ENCODE measurements at places on chromosomes 6 and 20.

- no peak for DNase-seq
Measured at GRCh38 chr6:7535498-7535897, 6.0 kb upstream of the DSP start.

GRCh38 chr20:63696628-63697356 is at the start of gene TNFRSF6B:
TNFRSF6B (plus strand) TSS chr20:63696652; CDS start chr20:63696768, 116 bp downstream.
- no peak for DNase-seq

- no peak for DNase-seq
Measured at GRCh38 chr6:14023855-14024254, 93.7 kb upstream of the CD83 start.

- DNase-seq: no peak
Measured at GRCh38 chr20:44501448-44501847, 20.4 kb downstream of the SERINC3 start.

- peak; percentile 37 for DNase-seq
Measured at GRCh38 chr6:82248273-82248735, 760 bp upstream of the IBTK start.

- no peak for DNase-seq
Measured at GRCh38 chr6:23600118-23600517, 525.9 kb upstream of the NRSN1 start.

DNA sequence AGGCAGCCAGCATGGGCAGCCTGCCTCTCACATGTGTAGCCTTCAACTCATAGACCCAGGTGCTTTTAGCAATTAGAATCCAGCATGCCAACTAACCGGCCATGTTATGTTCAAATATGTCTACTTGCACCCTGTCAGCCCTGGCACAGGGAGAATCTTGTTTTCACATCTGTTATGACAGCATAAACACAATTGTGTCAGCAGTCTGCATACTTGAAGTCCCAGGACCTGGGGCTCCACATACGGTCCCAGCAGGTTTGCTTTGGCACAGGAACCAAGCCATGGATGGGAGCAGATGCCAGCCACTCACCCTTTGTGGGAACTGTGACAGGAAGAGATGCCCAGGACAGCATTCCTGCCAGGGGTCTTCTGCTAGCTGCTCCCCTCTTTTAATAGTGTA is 67.2 kb upstream of the SYNDIG1 start:
- DNase-seq: no peak

DNA sequence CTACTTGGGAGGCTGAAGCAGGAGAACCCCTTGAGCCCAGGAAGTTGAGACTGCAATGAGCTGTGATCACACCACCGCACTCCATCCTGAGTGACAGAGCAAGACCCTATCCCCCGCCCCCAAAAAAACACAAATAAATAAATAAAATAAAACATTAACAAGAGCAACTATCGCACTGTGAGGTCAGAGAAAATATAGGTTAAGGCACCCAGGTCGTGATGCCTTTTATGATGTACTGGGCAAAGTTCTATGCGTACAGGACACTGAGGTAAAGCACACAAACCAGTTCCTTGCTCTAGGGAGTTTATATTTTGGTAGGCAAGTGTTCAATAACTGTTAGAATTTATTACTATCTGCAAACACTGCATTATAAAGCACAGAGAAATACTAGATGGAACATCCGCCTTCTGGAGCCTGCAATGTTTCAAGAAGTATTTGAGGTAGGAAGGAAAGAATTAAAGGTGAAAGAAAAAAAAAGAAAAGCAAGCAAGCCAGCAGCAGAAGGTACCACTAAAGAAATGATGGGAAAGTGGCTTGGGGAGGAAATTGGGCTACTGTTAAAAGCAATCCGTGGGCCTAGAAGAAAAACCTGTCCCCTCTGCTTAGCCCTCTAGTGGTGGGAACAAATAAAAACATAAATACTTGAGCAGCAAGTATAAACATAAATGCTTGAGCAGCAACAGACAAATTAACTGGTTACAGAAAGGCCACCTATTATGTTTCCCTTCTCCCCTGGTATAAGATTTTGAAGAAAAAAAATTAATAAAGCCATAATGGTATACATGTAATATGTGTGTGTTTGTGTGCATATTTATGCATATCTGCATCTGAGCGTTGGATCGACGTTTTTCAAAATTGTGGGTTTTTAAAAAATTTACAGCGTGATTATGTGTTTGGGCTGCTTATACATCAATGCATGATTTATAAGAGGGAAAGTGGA is 128.0 kb downstream of the PHACTR1 start:
- DNase-seq: peak; percentile 3

- DNase-seq: no peak
Measured at GRCh38 chr6:100823041-100823440, 58.1 kb downstream of the ASCC3 start.

- DNase-seq: no peak
Measured at GRCh38 chr20:15847196-15847784, 726.0 kb downstream of the KIF16B start.

DNA sequence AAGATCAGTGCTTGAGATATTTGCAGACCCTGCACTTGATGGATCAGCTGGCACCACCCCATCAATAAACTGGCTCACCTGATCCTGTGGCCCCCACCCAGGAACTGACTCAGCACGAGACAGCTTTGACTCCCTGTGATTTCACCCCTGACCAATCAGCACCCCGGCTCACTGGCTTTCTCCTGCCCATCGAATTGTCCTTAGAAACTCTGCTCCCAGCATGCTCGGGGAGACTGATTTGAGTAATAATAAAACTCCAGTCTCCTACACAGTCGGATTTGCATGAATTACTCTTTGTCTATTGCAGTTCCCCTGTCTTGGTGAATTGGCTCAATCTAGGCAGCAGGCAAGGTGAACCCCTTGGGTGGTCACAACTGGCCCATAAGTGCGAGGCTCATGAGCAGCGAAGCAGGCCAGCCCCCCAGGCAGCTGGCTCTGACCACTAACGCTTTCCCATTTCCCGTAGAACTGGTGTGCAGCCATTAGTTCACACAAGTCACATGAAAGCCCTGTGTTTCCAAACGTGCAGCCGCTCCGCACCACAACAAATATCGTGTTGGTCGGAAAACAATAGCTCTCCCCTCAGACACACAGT is 79.6 kb downstream of the RSPH3 start:
- DNase-seq: no peak

DNA sequence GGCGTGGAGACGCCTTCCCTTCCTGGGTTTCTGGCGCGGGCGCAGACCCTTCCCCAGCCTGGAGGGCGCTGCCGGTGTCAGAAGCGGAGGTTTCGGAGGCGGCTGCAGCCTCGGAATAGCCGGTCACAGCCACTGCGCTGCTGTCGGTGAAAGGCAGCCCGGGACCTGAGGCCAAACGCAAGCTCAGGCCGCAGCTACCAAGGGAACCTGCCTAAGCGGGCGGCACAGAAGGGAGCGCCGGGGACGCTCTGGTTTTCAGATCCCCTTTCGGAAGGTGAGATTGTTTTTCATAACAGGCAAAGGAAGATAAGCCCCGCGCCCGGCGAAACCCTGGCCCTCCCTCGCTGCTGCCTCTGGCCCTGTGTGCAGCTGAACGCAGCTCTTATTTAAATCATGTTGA is 116.5 kb downstream of the FAM120B start:
- no peak for DNase-seq

- no peak for DNase-seq
Measured at GRCh38 chr6:165042912-165043311, 266.5 kb downstream of the C6orf118 start.

GRCh38 chr20:57548177-57549058 is 12.5 kb upstream of the PCK1 start:
- no peak for DNase-seq

DNA sequence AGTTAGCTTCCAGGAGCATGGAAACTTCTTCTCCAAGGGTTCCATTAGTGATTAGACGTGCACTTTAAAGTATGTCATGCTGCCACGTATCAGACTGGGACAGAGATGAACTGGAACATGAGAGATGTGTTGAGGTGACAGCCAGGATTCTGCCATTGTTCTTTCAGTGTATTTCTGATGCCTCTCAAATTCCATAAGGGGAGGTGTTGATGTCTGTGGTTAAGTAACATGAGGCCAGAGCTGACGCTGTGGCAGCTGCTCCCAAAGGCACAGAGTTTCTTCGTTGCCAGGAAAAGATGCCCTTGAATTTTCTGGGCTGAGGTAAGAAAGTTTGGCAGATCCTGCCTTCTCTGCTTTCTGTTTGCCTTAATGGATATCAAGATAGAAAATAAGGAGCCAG is 63.5 kb downstream of the TRMT6 start:
- DNase-seq: peak; percentile 34

Data from NCI-H510A treated with DMSO at 0.1 percent for 48 hours (cell line).